Endothelial cell (in vitro differentiated cells): ENCODE measurements at places on chromosomes 6 and 20. TPM values are rescaled to one million over a fixed set of nuclear protein-coding genes. Genes with fewer than 3 reads are reported as not detected.
A peak's percentile ranks its signal among the peaks of the same experiment; 100 is the strongest.

DNA sequence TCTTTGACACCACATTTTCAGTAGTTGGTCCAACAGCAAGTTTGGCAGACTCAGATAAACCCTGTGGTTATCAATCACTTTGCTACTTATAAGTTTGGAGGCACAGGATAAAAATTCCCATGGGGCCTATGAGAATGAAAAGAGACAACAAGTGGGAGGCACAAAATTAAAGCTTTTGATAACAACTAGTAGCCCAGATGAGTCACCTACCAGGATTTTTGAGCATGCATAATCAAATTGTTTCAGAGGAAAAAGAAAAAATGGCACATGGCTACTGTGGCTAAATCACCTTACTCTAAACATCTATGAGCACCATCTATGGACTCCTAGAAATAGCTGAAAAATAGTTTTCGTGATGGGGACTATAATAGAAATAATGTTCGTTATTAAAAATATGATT is 40.8 kb upstream of the BMP5 start:
- no peak for DNase-seq

- DNase-seq: no peak
These were observed 4.5 kb upstream of the SPDEF start for GRCh38 chr6:34560366-34561226.

GRCh38 chr20:61924211-61924857 is 141.3 kb downstream of the TAF4 start:
- DNase-seq: no peak

The ZNF334 gene
- 19.5 TPM for total RNA-seq

GRCh38 chr6:39188571-39188970 is 40.7 kb downstream of the KCNK5 start:
- no peak for DNase-seq

The ABHD16B gene
- not detected for total RNA-seq

DNA sequence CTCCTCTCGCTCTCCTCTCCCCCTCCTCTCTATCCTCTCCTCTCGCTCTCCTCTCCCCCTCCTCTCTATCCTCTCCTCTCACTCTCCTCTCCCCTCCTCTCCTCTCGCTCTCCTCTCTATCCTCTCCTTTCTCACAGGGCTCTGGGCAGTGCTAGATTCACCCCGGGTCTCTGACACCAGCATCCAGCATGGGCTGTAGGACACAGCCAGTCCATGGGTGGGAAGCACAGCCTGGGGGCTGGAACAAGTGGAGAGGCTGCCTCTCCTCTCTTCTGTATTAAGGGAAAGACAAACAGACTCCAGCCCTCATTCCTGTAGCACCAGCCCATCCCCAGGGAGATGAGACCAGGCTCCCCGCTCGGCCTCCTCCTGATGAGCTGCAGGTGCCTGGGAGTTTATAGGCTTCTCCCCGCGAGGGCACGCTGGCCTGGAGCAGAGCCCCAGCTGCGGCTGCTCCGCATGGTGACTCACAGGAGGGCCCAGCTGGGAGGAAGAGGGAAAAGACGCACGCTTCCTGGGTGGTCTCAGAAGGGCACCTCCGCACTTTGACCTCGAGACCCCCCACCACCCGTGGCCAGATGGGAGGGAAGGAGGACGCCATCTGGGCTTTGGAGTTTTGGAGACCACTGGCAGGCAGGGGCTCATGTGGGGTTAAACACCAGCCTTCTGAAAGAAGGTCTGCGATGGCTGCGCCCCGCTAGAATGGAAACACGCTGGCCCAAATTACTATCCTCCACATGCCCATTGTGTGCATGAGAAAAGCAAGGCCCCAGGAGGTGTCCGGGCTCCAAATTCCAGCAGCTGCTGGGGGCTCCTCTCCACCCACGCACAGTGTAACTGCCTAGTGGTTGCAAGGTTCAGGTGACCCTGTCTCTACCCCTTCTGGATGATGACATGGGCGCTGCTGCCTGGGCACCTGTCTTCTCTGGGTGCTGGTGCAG is 68.0 kb downstream of the BMP7 start:
- DNase-seq: no peak

The F13A1 gene
- not detected for total RNA-seq

The ABRACL gene
- total RNA-seq: 117 TPM

DNA sequence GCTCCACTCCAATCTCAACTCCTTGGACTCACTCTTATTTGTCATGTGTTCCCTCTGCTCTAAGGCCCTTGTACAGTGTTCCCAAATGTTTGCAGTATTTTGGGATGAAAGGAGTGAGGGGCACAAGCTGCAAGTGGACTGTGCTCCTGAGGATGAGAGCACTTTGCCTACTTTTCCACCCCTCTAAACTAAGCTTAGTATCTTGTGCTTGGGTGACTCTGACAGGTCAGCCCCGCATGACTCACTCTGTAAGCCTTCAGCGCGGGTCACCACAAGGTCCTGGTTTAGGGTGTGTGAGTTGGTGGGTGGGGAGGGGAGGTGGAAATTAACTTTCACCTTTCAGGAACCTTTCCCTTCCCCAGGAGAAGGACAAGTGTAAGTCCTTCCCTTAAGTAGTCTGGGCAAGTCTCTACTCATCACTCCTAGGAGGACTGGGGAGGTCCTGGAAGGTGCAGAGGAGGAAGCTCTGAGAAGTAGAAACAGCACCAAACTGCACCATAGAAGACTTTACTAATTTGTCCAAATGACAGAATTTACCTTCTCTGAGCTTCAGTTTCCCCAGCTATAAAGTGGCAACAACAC is 68.8 kb upstream of the EPB41L1 start:
- DNase-seq: no peak

GRCh38 chr6:163834226-163834970 is 419.9 kb downstream of the QKI start:
- no peak for DNase-seq

DNA sequence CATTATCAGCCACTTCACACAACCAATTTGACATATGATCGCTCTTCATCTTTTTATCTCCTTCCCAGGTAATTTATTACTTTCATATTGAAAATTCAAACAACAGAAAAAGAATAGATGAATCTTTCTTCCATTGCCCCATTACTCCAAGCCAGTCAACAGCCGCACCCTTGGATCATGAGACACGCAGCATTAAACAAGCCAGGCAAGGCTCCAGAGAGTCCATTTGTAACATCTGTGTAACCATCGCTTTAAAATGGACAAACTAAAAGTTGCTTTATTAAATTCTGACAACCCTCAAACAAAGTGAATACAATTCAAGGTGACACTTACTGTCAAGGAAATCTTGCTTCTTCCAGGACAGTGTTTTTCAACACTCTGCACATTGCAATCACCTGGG is 200.3 kb downstream of the EPM2A start:
- no peak for DNase-seq

DNA sequence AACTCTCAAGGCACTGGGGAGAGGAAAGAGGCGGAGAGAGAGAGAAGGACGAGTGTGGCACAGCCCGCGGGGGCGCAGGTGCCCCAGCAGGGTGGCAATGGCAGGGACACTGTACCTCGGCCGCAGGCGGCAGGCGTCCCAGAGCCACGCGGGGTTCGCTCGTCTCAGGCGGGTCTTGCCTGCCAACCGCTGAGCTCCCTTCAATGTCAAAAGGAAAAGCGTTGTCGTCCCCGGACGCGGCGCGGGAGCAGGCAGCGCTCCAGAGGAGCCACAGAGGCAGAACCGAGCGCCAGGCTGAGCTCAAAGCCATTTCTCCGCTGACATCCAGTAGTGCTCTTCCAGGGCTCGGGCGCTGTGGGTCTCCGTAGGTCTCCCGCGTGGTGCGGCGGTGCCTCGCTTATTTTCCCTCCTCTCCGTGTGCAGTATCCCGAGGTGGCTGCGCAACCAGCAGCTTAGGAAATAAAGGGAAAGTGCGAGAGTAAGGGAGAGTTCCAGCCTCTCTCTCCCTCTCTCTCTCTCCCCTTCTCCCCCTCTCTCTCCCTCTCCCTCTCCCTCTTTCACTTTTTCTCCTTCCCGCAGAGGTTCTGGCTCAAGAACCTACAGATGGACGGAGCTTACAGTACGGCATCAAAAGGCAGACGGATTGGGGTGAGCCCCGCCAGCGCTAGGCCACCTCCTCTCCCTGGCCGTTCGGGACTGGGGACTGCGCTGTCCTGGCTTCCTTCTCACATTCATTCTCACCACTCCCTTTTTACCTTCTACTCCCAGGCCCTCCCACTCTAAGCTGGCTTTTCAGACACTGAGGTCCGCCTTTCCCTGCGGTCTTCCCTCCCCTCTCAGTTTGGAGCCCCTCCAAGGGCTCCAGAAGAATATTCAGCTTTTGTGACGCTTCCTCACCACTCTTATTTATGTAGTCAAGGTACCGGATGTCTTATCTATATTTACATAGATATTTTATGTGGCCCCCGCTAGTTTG is at the start of gene LAMA4:
Gene LAMA4 (minus strand): TSS at position 727 of the 976 bp plus-strand sequence. CDS start 417 bp downstream, at position 310.
- peak; percentile 46 for DNase-seq

The RNF8 gene
- 21.8 TPM for total RNA-seq

- DNase-seq: no peak
These were observed 68.8 kb downstream of the AGPAT4 start for GRCh38 chr6:161204866-161205557.

- no peak for DNase-seq
These were observed 708.4 kb upstream of the EPHA7 start for GRCh38 chr6:94127716-94128115.

DNA sequence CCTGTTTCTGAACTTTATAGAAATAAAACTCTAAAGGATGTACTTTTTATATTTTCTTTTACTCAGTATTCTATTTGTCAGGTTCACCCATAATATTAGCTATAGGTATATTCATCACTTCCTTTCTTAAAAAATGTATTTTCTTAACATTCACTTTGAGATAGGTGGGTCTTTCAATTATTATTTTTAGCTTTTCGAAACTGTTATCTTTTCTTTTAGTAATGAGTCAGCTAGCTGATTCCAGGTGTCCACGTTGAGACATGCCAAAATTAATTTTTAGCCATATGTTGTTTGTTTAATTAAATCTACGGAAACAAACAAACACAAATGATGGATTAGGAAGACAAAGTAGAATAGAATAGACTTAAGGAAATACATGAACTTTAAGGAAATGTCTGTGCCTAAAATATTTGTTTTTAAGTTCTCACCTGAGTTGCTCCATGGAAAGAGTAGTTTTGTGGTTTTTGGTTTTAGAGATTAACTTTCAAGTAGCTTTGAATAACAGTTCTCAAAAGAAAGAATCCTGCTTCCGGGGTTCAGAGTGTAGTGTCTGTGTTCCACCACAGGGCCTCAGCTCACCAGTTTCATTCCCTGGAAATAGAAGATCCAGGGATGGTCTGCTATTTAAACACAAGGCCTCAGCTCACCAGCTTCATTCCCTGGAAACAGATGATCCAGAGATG is 435.0 kb downstream of the HAO1 start:
- no peak for DNase-seq

The WASF1 gene
- total RNA-seq: 110 TPM

The ANKRD6 gene
- 70.9 TPM for total RNA-seq

DNA sequence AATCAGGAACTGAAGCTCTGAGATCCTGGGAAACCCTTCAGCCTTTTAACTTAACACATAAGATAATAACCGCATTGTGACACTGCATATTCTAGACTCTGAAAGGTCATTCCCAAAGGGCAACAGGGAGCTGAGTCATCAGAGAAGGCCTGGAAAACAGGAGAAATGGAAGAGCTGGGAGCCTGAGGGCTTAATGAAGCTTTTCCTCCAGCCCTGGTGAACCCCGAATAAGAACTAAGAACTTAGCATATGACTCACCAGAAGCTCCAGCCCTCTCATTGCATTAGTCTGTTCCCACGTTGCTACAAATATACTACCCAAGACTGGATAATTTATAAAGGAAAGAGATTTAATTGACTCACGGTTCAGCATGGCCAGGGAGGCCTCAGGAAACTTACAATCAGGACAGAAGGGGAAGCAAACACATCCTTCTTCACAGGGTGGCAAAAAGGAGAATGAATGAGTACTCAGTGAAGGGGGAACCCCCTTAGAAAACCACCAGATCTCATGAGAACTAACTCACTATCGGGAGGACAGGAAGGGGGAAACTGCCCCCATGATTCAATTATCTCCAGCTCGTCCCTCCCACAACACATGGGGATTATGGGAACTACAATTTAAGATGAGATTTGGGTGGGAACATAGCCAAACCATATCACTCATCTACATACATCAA is 648.5 kb downstream of the TFAP2A start:
- DNase-seq: no peak

DNA sequence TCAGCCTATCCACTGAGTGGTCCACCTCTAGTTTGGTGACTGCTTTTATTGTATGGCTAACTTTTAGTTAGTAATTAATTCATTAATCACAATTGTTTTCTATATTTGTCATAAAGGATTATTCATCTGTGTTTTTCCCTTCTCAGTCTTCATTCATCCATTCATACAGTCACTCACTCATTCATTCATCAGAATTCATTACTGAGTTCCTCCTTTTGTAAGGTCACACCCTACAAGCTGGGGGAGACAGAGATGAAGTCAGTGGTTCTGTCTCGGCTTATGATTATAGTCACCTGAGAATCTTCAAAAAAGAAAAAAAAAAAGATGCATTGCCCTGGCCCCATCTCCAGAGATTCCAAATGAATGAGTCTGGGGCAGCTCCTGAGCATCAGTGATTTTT is 257.1 kb downstream of the ADGB start:
- DNase-seq: no peak

GRCh38 chr6:121520337-121521163 is 85.1 kb downstream of the GJA1 start:
- no peak for DNase-seq

- DNase-seq: no peak
These were observed 100.0 kb downstream of the RWDD2A start for GRCh38 chr6:83292900-83293843.

DNA sequence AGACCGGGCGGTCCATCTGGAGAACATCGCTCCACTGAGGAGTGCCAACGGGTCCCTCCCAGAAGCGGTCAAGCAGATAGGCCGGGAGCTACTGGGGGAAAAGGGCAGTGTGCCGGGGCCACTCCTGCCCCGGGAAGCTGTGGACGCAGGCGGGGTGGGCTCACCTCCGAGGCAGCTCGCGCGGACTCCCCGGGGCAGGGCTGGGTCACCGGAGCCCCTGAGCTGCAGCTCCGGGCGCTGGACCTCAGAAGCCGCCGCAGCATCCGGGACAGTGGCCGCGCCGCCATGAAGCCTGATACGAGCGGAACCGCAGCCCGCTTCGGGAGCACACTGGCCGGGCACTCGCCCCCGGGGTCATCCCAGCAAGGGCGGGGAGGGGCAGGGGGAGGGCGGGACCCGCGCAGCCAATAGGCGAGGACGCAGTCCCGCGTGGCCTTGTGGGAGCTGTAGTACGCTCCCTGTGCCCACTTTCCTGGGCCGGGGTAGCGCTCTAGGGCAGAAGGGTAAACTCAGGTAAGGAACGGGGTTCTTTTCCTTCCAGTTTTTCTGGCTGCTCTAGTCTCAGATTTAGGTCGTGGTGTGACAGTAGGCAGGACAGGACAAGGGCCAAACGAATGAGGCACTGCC is at the start of gene MOCS1:
Gene MOCS1 (minus strand): TSS at position 332 of the 627 bp plus-strand sequence. CDS start 45 bp downstream, at position 287.
- peak; percentile 74 for DNase-seq

The FNDC1 gene
- total RNA-seq: 1.2 TPM
